CD4-positive, alpha-beta memory T cell (primary cell): ENCODE measurements at places on chromosomes 12 and 14. TPM values are rescaled to one million over a fixed set of nuclear protein-coding genes. Genes with fewer than 3 reads are reported as not detected.

SLC39A2 gene
- total RNA-seq = 0.67 TPM

MGP gene
- 0.49 TPM for total RNA-seq

GRCh38 chr12:7450667-7451066, 6.7 kb upstream of the CD163L1 start:
- H3K36me3 ChIP-seq = no peaks in the 10 kb centered on the region
- no peaks in the 10 kb centered on the region for H3K4me1 ChIP-seq
- no peaks in the 10 kb centered on the region for H3K27me3 ChIP-seq
- no peak for DNase-seq

DNA sequence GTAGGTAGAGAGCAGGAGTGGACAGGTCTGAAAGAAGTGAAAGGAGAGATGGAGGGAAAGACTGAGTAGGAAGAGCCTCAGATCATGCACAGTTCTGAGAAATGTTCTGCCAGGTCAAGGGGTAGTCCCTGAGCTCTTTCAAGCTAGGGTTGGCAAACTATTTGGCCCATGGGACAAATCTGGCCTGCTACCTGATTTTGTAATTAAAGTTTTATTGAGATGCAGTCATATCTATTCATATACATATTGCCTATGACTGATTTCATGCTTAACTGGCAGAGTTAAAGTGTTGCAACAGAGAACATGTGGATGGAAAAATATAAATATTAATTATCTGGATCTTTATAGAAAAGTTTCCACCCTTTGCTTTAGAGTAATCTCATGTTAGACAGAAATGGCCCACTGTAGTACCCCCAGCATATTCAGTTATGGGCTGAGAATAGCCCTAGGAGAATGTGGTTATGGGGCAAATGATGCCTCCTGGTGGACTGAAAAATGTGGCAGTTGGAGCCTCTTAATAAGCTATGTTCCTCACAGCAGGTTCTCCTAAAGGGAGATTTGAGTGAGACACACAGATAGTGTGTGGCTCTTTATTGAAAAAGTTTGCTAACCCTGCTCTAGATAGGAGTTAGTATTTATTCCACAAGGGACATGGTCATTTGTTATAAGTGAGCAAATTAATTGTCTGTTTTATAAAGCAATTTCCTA, 476.9 kb downstream of the LRIG3 start:
- H3K36me3 ChIP-seq = no peaks in the 10 kb centered on the region
- H3K4me3 ChIP-seq = no peak overlapping the region
- no peaks in the 10 kb centered on the region for H3K27me3 ChIP-seq
- DNase-seq = no peak
- no peak overlapping the region for H3K27ac ChIP-seq

DNA sequence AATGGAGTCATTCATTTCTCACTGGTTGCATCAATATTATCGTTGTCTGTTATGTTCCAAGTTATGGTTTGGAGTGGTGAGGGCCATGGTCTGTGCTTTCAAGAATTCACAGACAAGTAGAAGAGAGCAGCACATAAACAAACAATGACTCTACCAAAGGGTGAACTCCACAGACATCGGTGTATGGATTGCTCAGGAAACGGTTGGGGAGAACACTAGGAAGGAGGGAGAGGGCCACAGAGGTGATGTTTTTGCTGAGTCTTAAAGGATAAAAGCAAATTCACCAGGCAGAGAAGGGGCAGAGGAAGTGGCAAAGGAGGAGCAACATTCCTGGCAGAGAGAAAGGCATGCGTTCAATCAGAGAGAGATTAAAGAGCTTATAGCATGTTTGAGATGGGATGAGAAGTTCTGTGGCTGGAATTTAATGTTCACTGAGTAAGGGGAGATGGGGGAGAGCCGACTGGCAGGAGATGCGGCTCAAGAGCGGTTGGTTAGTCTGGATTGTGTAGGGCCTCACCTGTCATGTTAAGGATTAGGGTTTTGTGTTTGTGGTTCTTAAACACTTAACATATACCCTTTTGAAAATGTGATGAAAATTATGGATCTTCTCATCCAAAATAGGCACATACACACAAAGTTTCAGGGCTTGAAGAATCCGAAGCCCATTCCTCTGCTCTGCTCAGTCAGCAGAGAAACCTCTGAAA, 42.3 kb upstream of the FRMD6 start:
- no peak overlapping the region for H3K27ac ChIP-seq
- no peaks in the 10 kb centered on the region for H3K27me3 ChIP-seq
- H3K4me3 ChIP-seq = no peak overlapping the region
- no peaks in the 10 kb centered on the region for H3K4me1 ChIP-seq
- no peak for DNase-seq
- H3K36me3 ChIP-seq = no peaks in the 10 kb centered on the region

- peaks cover 73% of the 10 kb centered on the region for H3K4me1 ChIP-seq
- no peaks in the 10 kb centered on the region for H3K27me3 ChIP-seq
- H3K36me3 ChIP-seq = no peaks in the 10 kb centered on the region
- DNase-seq = no peak
These were observed 20.4 kb downstream of the GPR65 start for GRCh38 chr14:88025313-88025712.

GRCh38 chr12:57629897-57630471, 3.0 kb downstream of the B4GALNT1 start:
- peaks cover 18% of the 10 kb centered on the region for H3K4me1 ChIP-seq
- H3K27ac ChIP-seq = no peak overlapping the region
- H3K4me3 ChIP-seq = no peak overlapping the region
- H3K36me3 ChIP-seq = no peaks in the 10 kb centered on the region
- peaks cover 49% of the 10 kb centered on the region for H3K27me3 ChIP-seq

DNA sequence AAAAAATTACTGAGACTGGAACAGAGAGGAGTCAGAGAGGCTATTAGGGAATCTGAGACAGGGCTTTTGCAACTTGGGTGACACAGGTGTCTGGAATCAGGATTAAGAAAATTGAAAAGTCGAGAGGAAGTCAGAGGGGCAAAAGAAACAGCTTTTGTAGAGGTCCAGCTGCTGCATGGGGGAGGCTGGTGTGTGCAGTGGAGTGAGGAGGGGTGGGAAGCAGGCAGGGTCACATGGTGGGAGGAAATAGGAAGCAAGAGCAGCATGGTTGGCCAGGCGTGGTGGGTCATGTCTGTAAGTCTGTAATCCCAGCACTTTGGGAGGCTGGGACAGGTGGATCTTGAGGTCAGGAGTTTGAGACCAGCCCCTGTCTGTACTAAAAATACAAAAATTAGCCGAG, 69.7 kb upstream of the VRK1 start:
- no peak overlapping the region for H3K4me3 ChIP-seq
- no peak for DNase-seq
- no peak overlapping the region for H3K27ac ChIP-seq

DNA sequence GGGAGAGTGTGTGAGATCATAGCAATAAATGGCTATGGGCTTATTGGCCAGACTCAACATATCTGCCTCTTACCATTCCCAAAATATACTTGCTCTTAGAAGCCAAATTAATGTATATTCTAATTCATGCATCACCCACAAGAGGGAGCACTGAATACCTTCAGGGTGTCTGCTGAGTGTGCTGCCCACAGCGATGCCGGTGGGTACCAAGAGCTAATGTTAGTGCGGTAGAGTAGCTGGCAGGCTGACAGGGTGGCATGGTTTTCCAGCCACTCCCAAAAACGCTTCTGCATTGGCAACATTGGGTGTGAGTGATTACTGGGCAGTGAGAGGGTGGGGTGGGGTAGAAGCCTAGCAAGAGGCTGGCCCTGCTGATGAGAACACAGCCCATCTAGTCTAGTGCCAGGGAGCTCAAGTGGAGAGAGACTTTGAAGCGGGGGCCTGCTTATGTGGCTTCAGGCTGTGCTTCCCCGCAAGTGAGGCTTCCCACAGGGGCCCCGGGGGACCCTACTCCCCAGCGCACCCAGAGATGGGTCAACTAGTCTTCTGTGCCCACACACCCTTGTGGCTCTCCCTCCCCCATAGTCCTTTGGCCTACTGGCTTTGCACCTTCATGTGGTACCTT, 9.2 kb upstream of the PLEKHD1 start:
- no peaks in the 10 kb centered on the region for H3K27me3 ChIP-seq
- H3K4me1 ChIP-seq = no peaks in the 10 kb centered on the region
- DNase-seq = no peak
- H3K27ac ChIP-seq = no peak overlapping the region
- no peaks in the 10 kb centered on the region for H3K36me3 ChIP-seq

DNA sequence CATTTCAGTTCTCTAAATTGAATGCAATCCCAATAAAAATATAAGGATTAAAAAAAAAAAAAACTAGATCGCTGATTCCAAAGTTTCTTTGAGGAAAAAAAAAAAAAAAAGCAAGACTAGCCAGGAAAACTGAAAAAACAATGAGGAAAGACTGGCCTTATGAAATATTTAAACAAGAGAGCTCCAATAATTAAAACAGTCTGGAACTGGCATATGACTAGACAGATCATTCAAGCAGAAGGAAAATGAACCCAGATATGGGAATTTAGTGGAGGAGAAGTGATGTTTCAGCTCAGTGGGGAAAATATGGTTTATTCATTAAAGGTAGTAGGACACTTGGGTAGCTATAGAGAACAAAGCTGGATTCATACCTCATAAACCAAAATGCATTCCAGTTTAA, 42.0 kb upstream of the TBC1D15 start:
- no peak for DNase-seq
- no peak overlapping the region for H3K4me3 ChIP-seq
- no peaks in the 10 kb centered on the region for H3K27me3 ChIP-seq

- DNase-seq = no peak
- no peaks in the 10 kb centered on the region for H3K36me3 ChIP-seq
- H3K27ac ChIP-seq = no peak overlapping the region
- H3K27me3 ChIP-seq = no peaks in the 10 kb centered on the region
- H3K4me1 ChIP-seq = no peaks in the 10 kb centered on the region
These were observed 40.1 kb downstream of the NUMB start for GRCh38 chr14:73418227-73418626.

DNA sequence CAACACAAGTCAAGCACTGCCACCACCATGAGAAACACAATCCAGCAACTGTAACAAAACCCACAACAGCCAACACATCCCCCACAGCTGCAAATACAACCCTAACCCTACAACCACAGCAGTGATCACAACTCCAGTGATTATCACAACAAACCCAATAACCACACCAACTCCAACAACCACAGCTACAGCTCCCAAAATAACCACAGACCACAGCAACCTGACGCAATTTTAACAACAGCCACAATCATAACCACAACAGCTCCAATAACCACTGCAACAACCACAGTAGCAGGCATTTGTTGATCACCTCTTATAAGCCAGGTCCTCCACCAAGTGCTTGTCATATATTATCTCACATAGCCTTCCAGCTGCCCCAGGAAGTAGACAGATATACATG, 42.2 kb upstream of the FAM181A start:
- H3K36me3 ChIP-seq = no peaks in the 10 kb centered on the region
- H3K27me3 ChIP-seq = no peaks in the 10 kb centered on the region
- no peaks in the 10 kb centered on the region for H3K4me1 ChIP-seq
